ENCODE measurements at places on chromosomes 6 and 20.

DNA sequence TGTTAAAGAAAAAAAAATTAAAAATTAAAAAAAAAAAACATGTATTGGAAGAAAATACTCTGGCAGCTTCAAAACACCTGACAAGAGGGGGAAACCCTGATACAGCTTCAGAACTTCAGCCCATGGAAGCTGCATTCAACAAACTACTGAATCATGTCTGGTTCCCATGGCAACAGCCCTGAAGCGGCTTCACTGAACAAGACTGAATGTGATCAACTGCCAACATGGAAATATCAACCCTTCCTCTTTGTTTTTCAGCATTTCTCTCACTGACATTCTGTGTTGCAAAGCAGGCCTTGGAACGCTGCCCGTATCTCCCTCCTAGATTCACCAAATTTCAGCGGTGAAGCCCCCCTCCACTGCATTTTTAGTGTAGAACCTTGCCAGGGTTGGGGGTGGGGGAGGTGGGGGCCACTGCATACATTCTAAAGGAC lies 91.3 kb upstream of the SHLD1 start:
- DNase-seq: no peak

- no peak for DNase-seq
These were observed 154.2 kb upstream of the PROKR2 start for GRCh38 chr20:5470943-5471342.

DNA sequence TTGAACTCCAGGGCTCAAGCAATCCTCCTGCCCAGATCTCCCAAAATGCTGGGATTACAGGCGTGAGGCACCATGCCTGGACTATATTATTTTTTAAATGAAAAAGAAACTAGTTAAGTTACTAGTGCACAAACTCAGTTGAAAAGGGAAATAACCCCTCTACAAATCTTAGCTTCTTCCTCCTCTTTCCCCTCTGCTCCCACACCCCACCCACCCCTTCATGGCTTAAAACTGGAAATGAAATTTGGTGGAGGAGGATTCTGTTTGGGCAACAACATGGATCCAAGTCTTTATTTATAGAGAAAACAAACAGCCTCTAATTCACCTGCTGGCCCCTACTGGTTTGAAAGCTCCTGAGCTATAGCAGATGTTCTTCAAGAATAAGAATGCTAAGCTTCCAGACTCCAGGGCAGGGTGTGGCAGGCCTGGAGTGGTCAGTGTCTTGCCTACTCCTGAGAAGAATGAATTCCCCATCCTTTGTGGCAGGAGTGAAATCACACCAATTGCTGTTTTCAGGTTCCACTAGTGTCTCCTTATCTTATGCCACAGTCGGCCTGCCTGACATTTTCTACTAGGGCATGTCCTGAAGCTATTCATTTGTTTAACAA lies 73.5 kb downstream of the ZFP64 start:
- no peak for DNase-seq

DNA sequence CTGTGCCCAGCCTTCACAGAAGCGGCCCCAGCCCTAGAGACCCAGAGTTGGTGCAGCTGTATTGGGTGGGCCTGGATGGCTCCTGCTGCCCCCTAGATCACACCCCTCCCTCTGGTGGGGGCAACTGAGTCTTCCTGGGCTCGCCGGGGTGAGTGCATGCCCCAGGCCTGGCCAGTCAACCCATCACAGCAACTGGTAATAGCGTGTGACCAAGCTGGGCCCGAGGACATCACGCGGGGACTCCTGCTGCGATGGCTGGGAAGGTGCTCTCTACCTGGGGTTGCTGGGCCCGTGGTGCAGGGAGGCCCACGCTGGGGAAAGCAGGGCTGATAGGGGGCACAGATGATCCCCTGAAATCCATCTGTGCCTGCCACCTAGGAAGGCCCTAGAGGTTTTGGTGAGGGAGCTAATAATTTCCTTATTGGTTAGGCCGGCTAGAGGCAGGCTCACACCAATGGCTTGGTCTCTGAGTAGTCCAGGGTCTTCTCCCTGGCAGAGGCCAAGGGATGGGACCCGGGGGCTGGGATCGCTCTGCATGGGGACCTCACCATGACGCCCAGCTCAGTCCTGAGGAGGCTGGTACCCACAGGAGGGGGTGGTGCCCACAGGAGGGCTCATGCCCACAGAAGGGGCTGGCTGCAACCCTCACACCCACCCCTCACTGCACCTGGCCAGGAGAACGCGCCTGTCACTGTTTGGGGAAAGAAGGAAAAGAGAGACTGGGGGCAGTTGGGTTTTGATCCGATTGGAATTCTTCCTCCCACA lies 103.9 kb downstream of the ASXL1 start:
- DNase-seq: no peak

GRCh38 chr20:59789686-59790085 lies 143.8 kb downstream of the SYCP2 start:
- DNase-seq: no peak

DNA sequence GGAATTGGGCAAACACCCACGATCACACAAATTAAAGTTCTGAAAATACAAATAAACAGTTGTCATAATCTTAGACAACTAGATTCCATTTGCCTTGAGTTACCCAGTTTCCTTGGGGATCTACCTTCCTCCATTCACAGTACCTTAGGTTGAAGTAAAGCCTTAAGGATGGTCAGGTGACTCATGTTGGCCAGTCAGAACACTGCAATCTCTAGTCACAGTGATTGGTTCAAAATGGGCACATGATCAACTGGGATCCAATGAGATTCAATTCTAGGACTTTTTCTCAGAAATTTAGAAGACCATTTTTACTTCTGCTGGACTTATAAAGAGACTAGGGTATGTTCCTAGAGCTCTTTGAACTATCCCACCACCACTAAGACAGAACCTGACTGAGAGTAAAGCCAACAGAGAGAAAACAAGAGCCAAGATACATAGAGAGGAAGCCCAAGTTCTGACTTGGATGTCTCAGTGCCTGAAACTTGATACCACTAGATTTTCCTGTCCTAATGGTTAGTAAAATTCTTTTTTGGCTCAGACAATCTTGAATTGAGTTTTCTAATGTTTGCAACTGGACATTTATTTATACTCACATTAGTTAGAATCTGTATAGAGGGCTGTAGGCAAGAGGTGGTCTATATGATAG lies 8.6 kb upstream of the CLIC5 start:
- no peak for DNase-seq

DNA sequence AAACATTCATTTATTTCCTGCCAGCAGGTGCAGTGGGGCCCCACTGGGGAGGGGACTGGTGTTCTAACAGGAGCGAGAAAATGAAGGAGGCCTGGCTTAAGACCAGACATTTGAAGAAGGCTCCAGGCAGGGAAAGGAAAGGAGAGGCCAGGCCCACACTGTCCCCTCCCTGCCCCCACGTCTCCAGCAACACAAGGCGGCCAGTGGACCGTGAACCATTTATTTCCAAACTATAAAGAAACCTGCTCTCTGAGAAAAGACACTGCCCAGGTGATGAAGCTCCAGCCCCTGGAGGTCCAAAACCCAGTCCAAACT lies 41.4 kb upstream of the CDH22 start:
- DNase-seq: no peak

GRCh38 chr6:19925533-19925932 lies 88.4 kb downstream of the ID4 start:
- DNase-seq: no peak

- DNase-seq: no peak
These were observed 13.9 kb upstream of the ATG5 start for GRCh38 chr6:106339334-106340029.

Measured in stimulated activated CD8-positive, alpha-beta memory T cell treated with anti-CD3 and anti-CD28 coated beads, Interleukin-7, amount 100 ng/mL, for 1 hour (primary cell).